SK-N-MC (cell line): ENCODE measurements at places on chromosomes 2 and 18.

GRCh38 chr2:193350509-193350908 lies 1155.8 kb upstream of the TMEFF2 start:
- no peak for DNase-seq

DNA sequence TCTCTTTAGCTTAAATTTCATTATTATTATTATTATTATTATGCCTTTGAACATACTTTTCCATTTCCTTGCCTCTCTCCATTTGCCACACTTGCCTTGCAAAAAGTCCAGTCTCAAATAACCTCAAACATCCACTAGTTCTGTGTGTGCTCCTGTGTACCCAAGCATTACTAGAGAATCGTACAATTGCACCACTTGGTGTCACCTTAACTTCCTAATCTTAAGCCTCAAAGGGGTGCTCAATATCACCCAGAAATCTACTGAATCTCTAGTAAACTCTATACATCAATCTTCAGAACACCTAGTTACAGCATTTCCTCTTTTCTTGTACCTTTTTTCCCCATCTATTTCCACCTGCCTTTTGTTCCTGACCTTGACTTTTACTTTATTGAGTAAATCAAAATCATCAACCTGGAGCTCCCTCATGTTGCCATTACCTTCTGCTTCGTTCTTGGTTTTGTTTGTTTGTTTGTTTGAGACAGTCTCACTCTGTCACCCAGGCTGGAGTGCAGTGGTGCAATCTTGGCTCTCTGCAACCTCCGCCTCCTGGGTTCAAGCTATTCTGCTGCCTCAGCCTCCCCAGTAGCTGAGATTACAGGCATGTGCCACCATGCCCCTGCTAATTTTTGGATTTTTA lies 12.5 kb upstream of the SOS1 start:
- DNase-seq, result no peak

DNA sequence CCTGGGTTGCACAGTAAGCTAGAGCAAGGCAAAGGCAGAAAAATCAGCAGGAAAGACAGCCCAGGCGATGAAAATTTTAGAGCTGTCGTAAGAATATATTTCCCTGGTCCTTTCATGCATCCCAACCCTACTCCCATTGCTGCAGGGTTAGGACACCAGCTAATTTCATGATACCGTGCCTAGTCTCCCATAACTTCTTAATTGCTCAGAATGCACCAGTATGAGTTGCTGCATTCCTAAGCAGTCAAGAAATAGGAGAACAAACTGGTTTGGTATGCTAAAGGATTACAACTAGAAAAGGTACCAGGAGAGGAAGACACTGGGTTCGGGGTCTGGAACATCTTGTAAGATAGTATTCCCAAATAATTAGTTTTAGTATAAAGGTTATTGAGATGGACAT lies 269.4 kb upstream of the NRXN1 start:
- no peak for DNase-seq

DNA sequence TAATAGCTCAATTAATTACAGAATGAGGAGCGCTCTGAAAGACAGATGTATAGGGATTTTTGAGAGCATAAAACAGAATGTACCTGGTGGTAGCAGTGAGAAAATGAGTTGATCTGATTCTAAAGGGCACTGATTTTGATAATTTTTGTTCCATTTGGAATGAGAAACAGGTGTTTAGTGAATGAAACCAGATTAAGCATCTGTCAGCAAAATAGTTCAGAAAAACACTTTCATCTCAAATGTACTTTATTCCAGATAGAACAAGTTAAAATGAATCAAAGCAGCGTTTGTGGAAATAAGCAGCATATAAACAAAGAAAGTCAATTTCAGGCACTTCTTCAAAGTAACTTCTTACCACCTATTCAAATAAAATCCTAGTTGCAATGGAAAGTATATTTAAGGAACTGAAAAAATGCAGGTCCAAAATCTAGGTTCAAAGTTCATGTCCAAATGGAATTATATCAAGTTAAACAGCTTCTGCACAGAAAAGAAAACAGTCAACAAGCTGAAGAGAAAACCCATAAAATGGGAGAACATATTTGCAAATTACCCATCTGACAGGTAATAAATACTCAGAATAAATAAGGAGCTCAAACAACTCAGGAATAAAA lies 11.9 kb upstream of the REG3A start:
- DNase-seq, result no peak

- no peak for DNase-seq
Observed at GRCh38 chr2:223994562-223995162, 37.4 kb downstream of the MRPL44 start.

DNA sequence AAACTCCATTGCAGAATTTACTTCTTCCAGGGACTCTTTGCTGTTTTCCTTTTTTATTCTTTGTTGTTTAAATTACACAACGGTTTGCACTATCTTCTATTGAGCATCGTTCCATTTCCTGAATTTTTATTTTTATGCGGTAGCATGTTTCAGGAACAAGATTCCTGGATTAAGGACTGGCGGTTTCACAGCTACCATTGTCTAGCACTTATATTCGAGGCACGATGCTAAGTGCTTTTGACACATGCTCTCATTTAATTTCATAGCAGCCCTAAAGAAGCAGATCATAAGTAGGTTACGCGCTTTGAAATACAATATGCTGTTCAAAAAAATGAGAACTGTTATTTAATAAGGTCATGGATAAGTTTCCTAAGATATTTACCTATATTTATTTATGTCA lies 354.4 kb downstream of the ARL6IP6 start:
- DNase-seq, result no peak

- no peak for DNase-seq
Observed at GRCh38 chr2:85181844-85182456, 48.8 kb downstream of the TCF7L1 start.

DNA sequence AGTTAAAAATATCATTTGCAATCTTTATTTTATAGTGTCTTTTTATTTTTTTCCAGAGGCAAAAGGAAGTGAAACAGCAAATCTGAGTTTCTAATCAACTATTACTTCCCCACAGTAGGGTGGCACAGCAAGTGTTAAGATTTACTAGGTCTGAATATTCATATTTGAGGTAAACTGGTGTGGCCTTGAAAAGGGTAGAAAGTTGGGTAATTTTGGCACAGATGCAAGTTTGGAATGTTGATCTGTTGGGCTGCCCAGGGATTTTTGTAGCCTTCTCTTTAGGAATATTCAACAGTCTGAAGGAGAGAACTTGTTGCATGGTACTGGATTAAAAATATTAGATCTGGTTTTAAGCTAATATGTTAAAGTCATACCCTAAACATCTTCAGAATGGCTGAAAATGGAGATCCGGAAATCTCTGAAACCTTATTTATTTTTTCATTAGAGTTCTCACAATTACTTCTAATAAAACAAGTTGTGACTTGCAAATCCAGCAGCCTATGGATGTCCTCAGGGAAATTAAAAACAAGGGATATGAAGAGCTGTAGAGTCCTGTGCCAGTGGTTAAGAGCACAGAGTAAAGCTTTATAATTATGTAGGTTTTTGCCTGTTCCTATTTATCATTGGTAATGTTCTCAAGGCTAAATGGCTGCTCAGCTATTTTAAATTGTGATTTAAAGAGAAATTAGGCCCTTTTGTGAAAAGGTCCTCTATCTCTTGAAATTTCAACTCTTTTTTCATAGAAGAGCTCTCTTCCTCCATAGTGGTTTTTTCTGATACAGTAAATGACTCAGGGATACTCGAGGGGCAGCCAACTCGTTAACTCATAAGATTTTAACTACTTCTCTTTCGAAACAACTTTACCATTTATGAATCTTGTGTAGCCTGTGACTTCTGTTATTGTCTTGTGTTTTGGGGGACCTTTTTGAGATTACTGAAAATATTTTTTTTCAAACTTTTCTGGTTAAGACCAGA lies 11.0 kb downstream of the TANK start:
- DNase-seq, result no peak

GRCh38 chr2:109537565-109538222 lies 76.1 kb downstream of the SEPTIN10 start:
- no peak for DNase-seq
